ENCODE measurements at places on chromosomes 4 and X.

DNA sequence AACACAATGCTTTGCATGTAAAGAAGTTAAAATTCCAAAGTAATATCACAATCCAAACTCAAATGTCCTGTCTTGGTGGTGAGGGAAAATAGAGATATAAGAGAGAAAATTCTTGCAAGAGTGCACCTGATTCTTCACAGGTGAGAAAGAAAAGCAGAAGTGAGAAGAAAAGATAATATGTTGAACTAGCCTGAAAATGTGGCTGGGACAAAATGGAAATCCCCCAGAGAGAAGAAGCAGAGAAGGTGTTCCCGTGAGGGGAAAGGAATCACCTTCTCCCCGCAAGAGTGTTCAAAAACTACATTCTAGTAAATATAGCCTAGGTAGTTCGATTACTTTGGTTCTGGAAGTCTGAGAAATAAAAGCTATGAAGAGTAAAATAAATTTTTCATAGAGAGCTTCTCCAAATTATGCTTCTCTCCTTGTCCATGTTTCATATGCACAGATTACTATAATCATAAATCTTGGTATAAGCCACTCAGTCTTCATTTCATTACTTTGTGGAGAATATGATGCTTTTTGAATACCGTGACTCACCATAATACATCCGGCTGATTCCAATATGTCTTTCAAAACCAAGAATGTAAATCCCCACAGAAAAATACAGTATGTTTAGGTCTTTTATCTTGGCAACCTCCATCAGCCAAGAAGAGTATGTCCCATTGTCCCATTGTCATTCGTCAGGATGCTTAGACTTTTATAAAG, 63.1 kb downstream of the COX18 start:
- DNase-seq = no peak

DNA sequence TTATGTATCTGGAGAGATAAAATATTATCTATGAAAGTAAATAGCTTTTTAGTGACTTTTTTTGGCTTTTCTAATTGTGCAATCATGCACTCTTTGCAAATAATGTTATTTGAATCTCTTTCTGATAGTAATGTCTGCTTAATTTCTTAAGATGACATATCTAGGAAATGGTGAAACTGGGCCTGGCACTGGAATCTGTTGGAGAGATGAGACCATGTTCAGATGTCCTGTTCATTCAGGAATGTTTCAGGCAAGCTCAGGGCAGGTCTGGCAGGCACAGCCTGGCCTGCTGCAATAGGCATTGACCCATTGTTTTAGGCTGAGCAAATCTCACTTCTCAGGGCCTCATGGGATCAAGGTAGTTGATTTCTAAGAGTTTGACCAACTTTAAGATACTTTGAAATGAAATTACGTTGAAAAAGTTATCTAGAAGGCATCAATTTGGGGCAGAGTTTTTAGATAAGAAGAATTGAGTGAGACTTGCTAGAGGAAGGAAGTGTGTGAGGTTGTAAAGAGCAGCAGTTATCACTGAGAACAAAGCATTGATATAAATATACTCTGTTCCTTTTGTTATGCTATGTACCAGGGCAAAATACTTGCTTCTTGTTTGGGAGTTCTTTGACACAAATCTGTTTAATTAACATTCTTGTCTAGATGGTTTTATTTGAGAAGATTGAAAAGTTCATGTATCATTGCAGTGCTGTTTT, 133.0 kb upstream of the LEF1 start:
- no peak for DNase-seq

DNA sequence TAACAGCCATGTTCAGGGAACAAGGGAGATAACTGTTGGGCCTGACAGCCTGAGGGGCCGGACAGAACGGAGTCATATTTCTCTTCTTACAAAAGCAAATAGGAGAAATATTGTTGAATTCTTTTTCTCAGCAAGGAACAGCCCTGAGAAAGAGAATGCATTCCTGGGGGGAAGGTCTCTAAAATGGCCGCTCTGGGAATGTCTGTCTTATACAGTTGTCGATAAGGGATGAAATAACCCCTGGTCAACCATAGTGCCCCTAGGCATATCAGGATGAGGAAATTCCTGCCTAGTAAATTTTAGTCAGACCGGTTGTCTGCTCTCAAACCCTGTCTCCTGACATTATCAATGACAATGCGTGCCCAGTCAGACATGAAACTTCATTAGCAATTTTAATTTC, 1925.5 kb downstream of the PCDH7 start:
- DNase-seq = no peak

- DNase-seq = no peak
These were observed 906 bp downstream of the DKK2 start for GRCh38 chr4:107034996-107035818.

- no peak for DNase-seq
These were observed 292.5 kb downstream of the USP46 start for GRCh38 chr4:52366621-52367020.

- DNase-seq = no peak
These were observed 105.3 kb downstream of the ADAMTS3 start for GRCh38 chr4:72463724-72464123.

DNA sequence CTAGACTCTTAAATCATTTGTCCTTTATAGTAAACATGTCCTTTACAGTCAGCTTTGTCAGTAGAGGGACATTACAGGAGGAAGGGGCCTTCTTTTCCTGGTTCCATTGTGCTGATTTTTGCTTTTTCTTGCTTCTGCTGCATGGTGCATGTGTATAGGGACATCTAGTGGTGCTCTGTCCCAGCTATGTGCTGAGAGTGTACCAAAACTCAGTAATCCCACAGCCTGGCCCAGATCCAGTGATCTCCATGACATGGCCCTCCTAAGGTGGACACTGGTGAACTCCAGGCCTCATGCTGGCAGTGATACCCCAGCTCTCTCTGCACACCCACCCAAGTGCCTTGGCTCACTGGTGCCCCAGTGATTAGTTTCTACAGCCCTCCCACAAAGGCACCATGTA, 45.2 kb downstream of the MAGEB17 start:
- peak; percentile 2 for DNase-seq

GRCh38 chr4:112594993-112595392, 41.7 kb downstream of the ZGRF1 start:
- no peak for DNase-seq

GRCh38 chr4:112348488-112349158, 51.5 kb downstream of the ALPK1 start:
- DNase-seq = no peak

DNA sequence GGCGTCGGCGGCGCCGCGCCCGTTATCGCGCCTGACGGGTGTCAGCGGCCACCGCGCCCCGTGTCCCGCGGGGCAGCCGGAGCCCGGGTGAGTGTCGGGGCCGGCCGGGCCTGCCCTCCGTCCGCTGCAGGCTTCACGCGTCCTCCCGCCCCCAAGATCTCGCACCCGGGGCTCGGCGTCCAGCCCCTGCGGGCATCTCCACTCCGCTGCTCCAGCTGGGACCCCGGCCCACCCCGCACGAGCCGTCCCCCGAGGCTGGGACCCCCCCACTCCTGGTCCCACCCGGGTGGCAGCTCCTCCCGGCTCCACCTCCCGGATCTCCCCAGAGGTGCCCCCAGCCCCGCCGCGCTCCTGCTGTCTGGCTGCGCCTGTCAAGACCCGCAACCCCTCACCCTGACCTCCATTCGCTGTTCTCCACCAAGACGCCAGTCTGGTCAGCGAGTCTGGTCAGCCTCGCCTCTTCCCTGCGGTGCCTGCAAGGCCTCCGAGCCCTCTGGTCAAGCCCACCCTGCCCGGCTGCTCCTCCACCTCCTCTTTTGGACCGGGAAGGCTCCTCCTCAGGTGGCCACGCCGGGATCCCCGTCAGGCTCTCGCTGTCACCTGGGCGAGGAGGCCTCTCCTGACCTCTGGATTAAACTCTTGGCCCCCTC, 66.0 kb upstream of the NKX1-1 start:
- no peak for DNase-seq

DNA sequence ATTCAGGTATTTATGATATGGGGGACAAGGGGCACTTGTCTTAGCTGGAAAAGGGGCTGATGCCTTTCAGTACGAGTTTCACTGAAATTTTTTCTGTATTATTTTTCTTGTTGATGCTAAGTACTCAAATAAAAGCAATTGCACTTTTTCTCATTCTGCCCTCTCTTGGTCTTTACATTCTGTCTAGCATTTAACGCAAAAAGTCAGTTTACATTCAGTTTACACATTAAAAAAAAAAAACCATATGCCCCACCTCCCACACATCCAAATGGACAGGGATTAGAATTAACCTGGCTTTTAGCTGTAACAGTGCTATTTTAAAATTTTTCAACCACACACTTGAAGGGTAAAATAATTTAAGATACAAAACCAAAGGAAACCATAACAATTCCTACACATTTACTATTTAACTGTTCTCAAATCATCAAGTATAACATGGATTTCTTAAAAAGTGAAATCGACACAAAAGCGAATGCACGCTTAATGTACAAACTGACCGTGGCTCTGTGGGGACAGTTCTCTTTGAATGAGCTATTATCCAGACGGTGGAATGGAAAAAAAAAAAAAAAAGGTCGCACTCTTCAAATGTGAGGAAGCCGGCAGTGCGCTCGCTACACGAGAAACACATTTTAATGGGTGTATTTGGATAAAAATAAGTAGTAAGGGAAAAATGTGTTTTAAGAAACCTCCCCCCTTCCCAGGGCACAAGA, 1.4 kb downstream of the AMMECR1 start:
- no peak for DNase-seq

DNA sequence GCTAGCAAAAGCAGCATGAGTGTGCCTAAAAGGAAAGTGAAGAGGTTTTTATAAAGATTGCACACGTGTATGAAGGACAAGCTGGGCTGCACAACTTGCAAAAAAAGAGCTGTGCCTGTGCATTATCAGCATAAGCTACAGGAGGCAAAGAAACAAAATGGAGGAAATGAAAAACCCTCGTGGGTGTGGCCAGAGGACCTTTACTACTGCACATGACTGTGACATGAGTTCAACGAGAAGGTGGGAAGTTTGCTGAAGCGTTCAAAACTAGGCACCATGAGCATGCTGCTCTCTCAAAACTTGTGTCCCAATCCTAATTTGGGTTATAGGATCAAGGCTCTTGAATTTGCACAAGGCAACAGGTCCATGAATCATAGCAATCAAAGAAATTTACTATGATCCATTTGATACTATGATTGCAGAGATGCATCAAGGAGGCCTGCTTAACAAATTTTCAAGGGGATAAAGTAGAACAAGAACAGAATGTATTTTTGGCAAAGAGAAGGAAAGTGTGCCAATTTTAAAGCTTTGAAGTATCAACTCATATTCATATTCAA, 38.1 kb upstream of the CXorf38 start:
- no peak for DNase-seq

- no peak for DNase-seq
These were observed 589.7 kb downstream of the SPRY1 start for GRCh38 chr4:123986268-123986798.

DNA sequence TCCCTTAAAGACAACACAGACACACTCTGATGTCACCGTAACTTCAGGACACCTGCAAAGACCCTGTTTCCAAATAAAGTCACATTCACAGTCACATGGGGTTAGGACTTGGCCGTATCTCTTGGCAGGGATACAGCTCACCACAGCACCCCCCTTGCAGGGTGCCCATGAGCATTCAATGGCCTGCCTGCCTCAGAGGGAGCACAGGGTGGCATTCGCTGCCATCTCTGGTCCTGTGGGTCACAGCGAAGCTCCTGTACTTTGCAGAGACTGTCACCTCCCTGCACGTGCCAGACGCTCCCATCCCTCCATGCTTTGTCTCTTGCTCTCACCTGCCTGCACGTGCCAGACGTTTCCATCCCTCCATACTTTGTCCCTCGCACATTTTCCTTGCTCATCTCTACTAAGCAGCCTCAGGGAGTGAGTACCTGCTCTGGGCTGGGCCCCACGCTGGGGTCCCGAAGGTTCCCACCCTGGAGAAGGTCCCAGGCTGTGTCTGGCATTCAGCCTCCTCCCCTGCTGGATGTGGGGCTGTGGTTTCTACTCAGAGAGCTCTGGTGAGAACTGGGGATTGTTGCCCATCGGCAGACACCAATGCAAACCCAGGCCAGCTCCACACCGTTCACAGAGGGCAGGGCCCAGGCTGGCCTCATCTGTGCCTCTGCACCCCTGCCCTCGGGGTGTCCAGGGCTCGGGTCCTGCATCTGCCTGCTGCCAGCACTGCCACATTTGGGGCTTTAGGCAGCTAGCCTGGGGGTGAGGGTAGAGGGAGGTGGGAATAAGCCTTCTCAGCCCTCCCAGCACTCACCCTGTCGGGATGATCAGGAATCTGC, 15.8 kb downstream of the HTRA3 start:
- no peak for DNase-seq

DNA sequence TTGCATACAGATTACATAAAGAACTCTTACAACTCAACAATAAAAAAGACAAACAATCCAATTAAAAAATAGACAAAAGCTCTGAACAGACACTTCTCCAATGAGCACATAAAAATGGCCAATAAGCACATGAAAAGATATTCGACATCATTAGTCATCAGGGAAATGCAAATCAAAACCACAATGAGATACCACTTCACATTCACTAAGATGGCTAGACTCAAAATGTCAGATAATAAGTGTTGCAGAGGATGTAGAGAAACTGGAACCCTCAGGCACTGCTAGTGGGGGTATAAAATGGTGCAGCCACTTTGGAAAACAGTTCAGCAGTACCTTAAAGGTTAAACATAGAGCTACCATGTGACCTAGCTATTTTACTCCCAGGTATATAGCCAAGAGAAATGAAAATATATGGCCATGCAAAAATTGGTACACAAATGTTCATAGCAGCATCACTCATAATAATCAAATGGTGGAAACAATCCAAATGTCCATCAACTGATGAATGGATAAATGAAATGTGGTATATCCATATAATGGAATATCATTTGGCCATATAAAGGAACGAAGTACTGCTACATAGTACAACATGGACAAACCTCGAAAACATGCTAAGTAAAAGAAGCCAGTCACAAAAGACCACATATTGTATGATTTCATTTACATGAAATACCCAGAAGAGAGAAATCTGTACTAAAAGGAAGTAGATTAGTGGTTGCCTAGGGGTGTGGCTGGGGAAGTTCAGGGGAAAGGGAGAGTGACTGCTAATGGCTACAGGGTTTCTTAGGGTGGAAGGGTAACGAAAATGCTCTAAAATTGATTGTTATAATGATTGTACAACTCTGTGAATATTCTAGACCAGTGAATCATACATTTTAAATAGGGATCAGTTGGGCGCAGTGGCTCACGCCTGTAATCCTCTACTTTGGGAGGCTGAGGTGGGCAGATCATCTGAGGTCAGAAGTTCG, 29.4 kb downstream of the SASH3 start:
- DNase-seq = peak; percentile 30

- DNase-seq = no peak
These were observed 633.1 kb downstream of the NLGN4X start for GRCh38 chrX:5595570-5595969.

DNA sequence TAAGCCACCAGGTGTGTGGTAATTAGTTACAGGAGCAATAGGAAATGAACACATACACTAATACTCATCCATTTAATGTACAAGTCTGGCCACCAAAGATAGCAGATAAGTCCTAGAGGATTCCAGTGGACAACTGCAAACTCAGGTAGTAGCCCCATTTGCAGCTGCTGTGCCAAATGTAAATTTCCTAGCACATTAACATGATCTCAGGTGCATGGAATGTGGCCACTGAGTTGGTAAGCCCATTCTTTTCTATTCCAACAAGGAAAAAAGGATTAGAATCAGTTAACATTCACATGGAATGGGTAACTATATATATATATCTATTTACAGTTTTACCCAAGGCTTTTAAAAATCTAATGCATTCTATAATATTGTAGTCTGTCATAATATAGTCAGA, 23.3 kb upstream of the FRAS1 start:
- DNase-seq = no peak

Data from activated CD4-positive, alpha-beta T cell treated with anti-CD3 and anti-CD28 coated beads, Interleukin-10, Interleukin-2, amounts not matched to agents 100 ng/mL and 50 ng/mL, durations not matched to agents 16 hours and 8 hours (primary cell).